ENCODE measurements at places on chromosomes 4 and X.

- peak; percentile 39 for DNase-seq
Observed at GRCh38 chr4:75769036-75769435, 44.7 kb downstream of the USO1 start.

DNA sequence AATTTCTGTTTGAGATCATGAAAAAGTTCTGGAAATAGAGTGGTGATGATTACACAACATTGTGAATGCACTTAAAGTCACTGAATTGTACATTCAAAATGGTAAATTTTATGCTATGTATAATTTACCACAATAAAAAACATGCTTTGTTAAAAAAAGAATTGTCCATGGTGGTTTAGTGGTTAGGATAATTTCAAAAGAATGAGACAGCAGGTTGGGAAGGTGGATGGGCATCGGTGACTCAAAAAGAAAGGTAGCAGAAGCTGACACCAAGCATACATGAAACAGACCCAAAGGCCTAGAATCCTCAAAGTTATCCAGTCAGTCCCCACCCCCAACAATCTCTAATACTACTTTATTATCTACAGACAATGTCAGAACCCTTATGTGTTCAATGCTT lies 91.1 kb downstream of the MSN start:
- no peak for DNase-seq

- peak; percentile 9 for DNase-seq
Observed at GRCh38 chrX:7444967-7445366, 297.0 kb upstream of the PUDP start.

DNA sequence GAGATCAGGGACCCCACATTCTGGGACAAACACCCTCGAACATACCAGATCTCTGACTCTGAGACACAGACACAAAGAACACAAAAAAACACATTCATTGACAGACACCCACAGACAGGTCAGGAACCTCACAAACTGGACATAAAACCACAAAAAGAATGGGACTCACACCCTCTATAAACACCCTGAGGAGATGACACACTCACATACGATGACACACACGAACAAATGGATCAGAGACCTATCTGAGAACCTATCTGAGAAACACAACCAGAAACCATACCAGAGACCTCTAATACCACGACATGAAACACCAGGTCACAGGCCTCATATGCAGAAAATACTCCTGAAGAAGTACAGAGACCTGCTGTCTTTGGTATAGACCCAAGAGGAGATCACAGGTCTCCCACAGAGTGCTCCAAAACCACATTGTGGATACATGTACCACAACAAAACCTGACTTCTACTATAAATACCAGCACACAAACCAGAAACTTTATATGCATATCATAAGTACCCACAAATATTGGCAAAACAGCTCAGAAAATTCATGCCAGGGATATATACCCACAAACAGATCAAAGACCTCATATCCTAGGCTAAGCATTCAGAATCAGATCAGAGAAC lies 19.5 kb downstream of the SUV39H1 start:
- no peak for DNase-seq

- DNase-seq, result peak; percentile 71
Observed at GRCh38 chr4:157220371-157220881, at the start of gene GRIA2. Gene GRIA2, plus strand, starts transcription at chr4:157220728. Its CDS starts 315 bp downstream, at chr4:157221043.

- DNase-seq, result no peak
Observed at GRCh38 chr4:55834086-55834795, 14.7 kb downstream of the EXOC1L start.

- DNase-seq, result peak; percentile 82
Observed at GRCh38 chrX:153766098-153766817, 2.2 kb downstream of the PLXNB3 start.

GRCh38 chr4:185711726-185712125 lies 100.3 kb downstream of the SORBS2 start:
- DNase-seq, result peak; percentile 55

DNA sequence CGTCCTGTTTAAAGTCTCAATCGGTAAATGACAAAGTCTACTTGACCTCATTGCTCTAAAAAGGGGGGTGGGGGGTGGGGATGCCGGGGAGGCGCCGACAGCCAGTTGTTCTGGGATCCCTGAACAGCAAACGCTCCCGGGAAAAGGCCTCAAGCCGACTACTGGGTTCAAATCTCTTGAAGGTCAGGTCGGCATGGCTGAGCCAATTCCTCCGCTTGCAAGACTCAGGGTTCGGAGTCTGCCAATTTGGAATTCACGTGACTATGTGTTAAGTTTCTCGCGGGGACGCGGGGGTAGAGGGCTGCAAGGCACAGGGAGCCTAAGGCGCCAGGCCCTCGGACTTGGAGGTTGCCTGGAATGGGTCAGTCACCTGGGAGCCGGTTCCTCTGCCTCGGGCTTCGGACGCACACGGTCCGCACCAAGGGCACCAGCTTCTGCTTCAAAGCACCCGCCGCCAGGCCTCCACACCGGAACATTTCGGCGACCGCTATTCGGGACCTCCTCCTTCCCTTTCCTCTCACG lies 399 bp downstream of the AIFM1 start:
- peak; percentile 31 for DNase-seq

DNA sequence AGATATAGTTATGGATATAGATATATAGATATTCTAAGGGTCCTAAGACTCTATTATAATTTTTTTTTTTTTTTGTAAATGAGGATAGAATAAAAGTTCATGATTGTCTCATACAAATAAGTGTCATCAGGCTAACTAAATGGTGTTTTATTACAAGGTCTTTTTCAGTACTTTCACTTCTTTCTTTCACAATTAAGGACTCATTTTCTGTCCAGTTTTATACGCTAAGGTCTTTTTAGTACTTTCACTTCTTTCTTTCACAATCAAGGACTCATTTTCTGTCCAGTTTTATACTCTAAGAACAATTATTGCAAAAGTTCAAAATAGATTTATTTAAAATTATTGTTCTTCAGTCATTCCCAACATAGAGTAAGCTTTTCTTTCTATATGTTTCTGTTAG lies 32.7 kb downstream of the RUFY3 start:
- no peak for DNase-seq

- DNase-seq, result peak; percentile 17
Observed at GRCh38 chr4:72468904-72469502, 100.0 kb downstream of the ADAMTS3 start.

DNA sequence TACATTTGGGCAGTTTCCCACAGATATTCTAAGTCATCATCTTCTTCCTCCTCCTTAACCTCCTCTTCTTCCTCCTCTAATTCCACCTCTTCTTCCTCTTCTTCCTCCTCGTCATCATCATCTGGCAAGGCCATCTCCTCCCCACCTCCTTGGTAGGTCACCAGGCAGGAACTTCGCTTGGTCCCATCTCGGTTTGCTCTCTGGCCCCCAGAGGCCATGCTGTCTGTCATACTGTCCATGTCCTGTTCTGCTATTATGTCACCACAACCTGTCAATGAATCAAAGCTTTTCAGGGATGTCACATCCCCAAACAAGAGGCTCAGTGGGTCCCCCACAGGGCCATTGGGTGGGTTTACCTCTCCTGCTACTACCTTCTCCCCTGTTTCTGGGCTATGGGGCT lies 13.5 kb downstream of the AMER1 start:
- no peak for DNase-seq

All from fibroblast of skin of right biceps (primary cell).